ENCODE measurements at places on chromosomes 11 and 22.

DNA sequence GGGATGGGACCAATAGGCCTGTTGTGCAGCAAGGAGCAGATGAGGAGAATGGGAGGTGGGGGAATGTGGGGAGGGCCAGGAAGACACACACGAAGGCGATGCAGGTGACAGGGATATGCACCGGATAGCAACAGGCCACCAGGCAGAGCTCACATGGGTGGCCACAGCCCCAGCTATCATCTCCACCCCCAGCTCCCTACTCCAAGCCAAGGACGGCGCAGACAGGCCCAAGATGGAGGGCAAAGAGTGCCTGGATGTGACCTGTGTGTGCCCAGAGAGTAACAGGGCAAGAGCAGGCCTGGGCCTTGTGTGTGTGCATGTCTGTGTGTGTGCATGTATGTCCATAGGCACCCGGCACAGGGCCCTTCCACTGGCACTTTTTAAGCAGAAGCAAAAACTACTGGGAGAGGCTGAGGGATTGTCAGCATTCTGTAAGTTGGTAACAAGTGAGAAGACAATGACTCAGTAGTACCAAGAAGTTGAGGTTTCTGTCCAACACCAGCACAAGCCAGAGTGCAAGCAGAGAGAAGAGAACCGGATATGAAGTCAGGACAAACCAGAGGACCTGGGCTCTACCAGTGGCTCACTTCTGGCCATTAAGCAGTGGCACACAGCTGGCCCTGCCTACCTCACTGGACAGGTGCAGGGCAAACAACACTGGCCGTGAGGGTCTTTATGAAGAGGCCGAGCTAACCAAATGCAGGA is 36.4 kb downstream of the NRXN2 start:
- no peak for DNase-seq

DNA sequence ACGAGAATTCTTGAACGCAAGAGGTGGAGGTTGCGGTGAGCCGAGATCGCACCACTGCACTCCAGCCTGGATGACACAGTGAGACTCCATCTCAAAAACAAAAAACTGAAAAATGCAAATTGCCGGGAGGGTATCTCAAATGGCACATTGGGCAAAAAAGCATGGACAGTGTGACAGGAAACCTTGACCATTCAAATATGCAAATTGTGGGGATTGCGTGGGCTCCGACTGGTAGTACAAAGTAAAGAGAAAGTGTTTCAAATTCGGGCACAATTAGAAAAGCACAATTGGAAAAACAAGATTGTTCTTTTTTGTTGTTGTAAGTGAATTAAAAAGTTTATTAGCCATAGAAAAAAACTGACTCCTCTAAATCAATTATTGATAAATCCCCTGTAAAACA is 56.7 kb upstream of the NUP160 start:
- DNase-seq, result no peak

- no peak for DNase-seq
These were observed 9.4 kb downstream of the LZTR1 start for GRCh38 chr22:20991252-20992055.

DNA sequence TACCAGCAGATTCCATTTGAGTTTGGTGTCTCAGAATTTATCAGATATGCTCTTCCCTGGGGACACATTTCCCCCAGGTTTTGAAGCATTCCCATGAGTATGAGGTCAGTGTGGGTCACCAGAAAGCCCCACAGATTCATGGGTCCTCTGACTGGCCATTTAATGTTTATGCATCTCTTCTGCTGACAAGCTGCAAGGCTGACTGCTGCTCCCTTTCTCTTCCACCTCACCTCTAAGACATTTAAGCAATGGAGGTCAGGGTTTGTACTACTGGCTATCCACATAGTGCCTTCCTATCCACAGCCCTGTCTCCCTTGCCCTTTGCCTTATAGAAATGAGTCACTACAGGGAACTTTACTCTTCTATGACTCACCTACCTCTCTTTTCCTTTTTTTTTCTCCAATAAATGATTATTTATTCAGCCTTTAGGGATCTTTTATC is 106.0 kb upstream of the TIMP3 start:
- no peak for DNase-seq

- DNase-seq, result no peak
These were observed 11.1 kb upstream of the UPB1 start for GRCh38 chr22:24483976-24484545.
